Left colon (tissue), 2 donors: ENCODE measurements at places on chromosomes 11 and 22. TPM values are rescaled to one million over a fixed set of nuclear protein-coding genes. Genes with fewer than 3 reads are reported as not detected.

DNA sequence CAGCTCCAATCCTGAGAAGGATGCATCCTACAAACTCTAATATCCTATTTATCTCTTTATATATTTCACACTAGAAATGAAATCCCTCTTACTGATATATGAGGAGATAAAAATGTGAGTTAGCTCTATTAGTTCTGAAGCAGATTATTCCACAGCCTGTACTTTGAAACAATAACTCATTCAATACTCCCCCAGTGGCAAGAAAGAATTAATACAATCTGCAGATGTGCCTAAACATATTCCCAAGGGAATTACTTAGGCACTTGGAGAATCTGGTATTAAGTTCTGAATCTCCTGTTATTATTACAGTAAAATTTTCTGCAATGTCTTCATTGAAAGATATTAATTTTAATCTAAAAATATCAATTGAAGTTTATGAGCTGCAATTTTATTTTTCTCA, 59.4 kb downstream of the DDI1 start:
- DNase-seq = no peak

DNA sequence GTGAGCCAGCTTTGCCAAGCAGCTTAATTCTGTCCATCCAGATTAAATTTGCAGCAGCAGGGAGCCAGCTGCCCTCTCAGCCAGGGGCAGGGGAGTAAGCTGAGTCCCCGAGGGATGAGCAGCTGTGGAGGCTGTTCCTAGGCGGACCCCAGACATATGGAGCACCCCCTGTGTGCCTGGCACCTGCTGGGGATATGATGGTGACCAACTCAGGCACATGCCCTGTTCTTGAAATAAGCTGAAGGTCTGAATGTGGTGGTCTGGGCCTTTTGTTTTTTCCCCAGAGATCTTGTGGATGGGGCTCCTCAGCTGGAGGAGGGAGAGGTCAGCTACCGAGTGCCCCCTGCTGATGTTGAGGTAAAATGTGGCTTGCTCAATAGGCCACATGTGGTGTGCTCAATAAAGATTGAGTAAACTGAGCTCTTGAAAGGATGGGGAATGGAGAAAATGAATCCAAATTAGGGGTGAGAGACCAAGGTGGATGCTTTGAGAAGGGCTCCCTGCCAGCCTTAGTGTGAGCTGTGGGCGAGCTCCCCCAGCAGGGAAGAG, 103.3 kb upstream of the NNMT start:
- DNase-seq = no peak

SAA4 gene
- total RNA-seq = not detected

KDM4D gene
- total RNA-seq = 0.55 TPM

- no peak for DNase-seq
These were observed 17.5 kb downstream of the ADM start for GRCh38 chr11:10322401-10322800.

- no peak for DNase-seq
These were observed 94.0 kb downstream of the RCN1 start for GRCh38 chr11:32184723-32185376.

- DNase-seq = peak; percentile 52
These were observed 12.8 kb upstream of the HYLS1 start for GRCh38 chr11:125874556-125875124.

DNA sequence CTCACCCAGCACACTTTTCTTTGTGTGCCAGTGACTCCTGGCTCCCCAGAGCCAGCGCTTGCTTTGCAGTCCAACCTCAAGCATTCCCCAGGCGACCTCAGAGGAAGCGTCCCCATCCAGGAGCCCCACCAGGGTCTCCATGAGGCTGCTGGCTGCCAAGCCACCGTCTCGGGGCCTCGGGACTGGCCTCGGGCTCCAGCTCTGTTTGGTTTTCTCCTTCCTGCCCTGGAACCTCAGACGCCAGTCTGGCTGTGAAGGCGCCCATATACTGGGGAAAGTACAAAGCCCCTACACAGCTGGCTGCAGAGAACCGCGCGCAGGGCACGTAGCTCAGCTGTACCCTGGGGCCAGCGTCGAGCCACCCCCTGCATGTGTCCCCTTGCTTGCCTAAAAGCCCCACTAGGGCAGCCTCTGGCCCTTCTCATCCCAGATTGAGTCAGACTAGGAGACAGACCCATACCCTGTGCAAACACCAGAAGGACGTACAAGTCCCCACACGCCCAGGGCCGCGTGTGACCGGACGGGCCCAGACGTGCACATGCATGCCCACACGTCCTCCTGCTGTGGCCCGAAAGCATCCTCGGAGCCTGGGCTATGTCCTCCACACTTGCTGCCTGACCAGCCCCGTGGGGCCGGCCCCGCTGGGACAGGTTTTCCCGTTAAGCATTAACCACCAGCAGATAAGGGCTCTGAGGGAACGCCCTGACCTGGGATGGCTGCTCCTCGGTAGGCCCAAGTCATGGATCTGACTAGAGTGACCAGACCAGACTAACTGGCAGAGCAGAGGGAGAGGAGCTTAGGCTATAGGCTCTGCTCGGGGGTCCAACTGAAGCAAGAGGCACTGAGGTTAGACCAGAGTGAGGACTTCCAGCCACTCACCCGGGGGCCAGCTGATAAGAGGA, 4.2 kb upstream of the SYT8 start:
- DNase-seq = peak; percentile 85

JAM3 gene
- total RNA-seq = 5.1 TPM

GRCh38 chr11:16977136-16977993, 36.8 kb downstream of the PLEKHA7 start:
- no peak for DNase-seq
